HCT116 (cell line): ENCODE measurements at places on chromosomes 13 and 19. TPM values are rescaled to one million over a fixed set of nuclear protein-coding genes. Genes with fewer than 3 reads are reported as not detected.

DNA sequence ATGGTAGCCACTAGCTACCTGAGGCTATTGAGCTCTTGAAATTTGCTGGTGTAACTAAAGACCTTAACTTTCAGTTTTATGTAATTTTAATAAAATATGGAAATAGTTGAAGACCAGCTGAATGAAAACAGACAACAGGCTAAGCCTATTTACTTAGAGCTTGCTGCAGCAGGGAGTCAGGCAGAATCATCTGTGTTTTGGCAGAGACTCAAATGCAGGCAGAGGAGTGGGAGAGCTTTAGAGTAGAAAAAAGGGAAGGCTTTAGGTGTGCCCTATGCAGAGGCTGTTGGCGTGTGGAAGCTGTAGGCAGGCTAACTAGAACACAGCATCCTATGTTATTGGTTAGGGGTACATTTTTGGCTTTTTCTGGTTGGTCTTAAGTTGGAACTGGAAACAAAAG is 304.9 kb upstream of the NBEA start:
- no peaks in the 10 kb centered on the region for H3K4me1 ChIP-seq
- no peak overlapping the region for H3K4me3 ChIP-seq
- H3K27ac ChIP-seq = no peak overlapping the region
- no peak for DNase-seq

DNA sequence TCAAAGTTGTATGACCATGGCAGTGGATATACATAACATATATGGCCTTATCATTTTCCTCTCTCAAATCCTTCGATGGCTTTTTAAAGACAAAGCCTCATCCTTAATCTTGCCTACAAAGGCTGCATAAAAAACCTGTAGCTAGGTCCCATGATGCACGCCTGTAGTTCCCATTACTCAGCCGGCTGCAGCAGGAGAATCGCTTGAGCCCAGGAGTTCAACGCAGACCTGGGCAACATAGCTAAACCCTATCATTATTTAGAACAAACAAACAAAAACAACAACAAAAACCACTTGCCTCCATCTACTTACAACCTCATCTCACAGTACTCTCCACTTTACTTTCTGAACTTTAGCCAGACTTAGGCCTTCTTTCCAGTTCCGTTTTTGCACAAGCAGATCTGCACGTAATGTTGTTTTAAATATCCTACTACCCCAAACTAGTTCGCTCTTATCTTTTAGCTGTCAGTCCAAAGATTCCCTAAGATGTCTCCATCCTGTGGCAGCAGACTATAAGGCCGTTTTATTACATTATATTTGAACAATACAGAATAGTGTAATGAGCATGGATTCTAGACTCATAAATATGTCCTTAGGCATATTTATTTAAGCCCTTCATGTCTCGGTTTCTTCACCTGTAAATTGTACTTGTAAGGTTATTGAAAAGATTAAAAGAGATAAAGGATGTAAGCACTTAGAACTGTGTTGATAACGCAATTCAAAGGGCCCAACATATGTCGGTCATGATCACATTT is 969 bp upstream of the POMP start:
- H3K4me1 ChIP-seq = peaks cover 18% of the 10 kb centered on the region
- H3K27ac ChIP-seq = peak overlapping the region; percentile 75
- peaks cover 18% of the 10 kb centered on the region for H3K36me3 ChIP-seq
- peak overlapping the region; percentile 96 for H3K4me3 ChIP-seq
- H3K27me3 ChIP-seq = no peaks in the 10 kb centered on the region

DNA sequence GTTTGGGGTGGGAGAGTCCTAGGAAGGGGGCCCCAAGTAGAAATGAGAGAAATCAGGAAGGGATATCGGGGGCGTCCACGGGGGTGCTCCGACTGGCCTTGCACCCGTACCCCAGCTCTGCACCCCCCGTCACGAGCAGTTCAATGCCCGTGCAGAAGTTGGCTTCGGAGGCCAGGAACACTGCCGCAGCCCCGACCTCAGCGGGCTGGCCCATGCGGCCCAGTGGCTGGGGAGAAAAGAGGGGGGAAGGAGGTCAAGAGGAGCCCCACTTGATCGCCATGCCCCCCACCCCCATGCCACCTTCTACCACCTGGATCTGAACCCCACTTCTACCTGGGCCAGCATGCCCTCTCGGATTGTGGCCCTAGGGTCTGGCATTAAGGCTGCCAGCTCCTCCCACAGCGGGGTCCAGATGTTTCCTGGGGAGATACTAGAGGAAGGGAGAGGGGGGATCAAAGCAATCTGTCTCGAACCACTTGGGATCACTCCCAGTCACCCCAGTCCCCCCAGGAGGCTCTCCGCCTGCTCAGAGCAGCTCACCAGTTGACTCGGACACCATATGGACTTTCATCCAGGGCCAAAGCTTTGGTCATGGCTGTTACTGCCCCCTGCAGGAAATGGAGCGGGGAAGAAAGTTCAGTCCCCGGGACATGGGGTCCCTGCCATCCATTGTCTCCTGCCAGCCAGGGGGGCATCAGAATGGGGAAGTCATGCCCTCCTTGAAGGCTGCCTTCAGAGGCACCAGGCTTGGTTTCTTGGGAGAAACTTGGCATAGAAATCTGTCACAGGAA is 2.5 kb upstream of the BCAT2 start:
- H3K4me1 ChIP-seq = peaks cover 30% of the 10 kb centered on the region
- no peak overlapping the region for H3K4me3 ChIP-seq

DNA sequence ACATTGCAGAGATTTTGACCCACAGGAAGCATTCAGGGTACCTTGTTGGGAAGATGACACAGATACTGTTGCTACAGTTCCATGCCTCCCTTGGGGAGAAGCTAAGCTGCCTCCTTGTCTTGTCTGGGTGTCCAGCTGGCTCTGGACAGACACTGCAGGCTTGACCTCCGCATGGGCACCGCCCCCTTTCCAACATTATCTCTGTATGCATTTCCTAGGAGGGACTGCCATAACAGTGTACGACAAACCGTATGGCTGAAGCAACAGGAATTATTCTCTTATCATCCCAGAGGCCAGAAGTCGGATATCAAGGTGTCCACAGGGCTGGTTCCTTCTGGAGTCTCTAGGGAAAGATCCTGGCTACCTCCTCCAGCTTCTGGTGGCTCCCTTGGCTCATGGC is 67.0 kb upstream of the USE1 start:
- peaks cover 12% of the 10 kb centered on the region; the same call in 1 of the 2 replicates for H3K36me3 ChIP-seq
- no peak overlapping the region for H3K27ac ChIP-seq
- no peaks in the 10 kb centered on the region for H3K4me1 ChIP-seq
- no peak for DNase-seq

DNA sequence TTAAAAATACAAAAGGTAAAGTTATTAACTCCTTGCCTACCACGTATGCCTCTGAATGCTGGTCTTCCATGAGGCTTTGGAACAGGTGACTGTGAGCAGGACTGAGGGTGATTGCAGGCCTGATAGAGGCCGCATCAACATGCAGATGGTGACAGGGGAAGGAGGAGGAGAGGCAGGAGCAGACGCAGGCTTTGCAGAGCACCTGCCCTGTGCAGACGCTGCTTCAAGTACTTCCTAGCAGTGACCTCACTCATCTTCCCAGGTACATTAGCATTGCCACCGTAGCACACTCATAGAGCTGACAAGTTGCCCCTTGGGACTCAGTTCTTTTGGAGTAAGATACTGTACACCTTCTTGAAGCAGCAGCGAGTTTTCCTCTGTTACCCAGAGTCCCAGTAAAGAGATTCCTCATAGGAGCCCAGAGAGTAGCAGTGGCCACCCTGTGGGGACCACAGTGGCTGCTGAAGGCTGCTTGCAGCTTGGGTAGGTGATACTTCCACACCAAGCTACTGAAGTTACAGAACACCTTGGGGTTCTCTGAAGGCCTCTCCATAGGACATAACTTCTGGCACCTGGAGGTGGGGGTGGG is 56.0 kb downstream of the ZNF536 start:
- H3K4me1 ChIP-seq = no peaks in the 10 kb centered on the region
- H3K27me3 ChIP-seq = 0 out of 2 replicates have a peak, but pooled peaks cover 4% of the 10 kb centered on the region
- H3K27ac ChIP-seq = no peak overlapping the region
- H3K36me3 ChIP-seq = no peaks in the 10 kb centered on the region

GRCh38 chr19:18297308-18297707 is 15.9 kb upstream of the JUND start:
- no peaks in the 10 kb centered on the region for H3K36me3 ChIP-seq
- no peak for DNase-seq
- peaks cover 42% of the 10 kb centered on the region for H3K4me1 ChIP-seq
- H3K4me3 ChIP-seq = no peak overlapping the region
- H3K27me3 ChIP-seq = no peaks in the 10 kb centered on the region

- DNase-seq = no peak
- no peak overlapping the region for H3K4me3 ChIP-seq
- peaks cover 10% of the 10 kb centered on the region; the same call in 1 of the 2 replicates for H3K27me3 ChIP-seq
- H3K36me3 ChIP-seq = no peaks in the 10 kb centered on the region
- no peaks in the 10 kb centered on the region for H3K4me1 ChIP-seq
Observed at GRCh38 chr13:112248406-112248760, 127.8 kb upstream of the SPACA7 start.

- no peak overlapping the region for H3K4me3 ChIP-seq
- H3K36me3 ChIP-seq = no peaks in the 10 kb centered on the region
- no peaks in the 10 kb centered on the region for H3K27me3 ChIP-seq
- H3K27ac ChIP-seq = no peak overlapping the region
- no peak for DNase-seq
Observed at GRCh38 chr19:53989600-53990533, 1.6 kb upstream of the CACNG6 start.

DNA sequence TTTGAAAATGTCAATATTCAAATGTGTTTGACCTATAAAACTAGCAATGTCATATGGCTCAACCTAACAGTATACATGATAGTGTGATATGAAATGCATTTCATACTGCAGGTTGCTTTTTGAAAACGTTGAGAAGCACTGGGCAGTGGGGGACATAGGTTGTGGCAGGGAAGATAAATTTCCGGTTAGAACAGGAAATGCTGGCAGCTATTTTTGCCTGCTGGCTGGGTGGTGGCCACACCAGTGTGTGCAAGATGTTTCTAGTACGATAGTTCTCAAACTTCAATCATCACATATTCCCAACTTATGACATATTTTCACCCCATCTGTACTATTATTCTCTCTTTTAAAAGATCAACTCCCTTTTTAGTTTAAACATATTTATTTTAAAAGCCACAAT is 17.2 kb downstream of the FXYD5 start:
- DNase-seq = no peak
- H3K27ac ChIP-seq = no peak overlapping the region
- peaks cover 4% of the 10 kb centered on the region; the same call in 1 of the 2 replicates for H3K36me3 ChIP-seq
- peaks cover 14% of the 10 kb centered on the region; the same call in 1 of the 2 replicates for H3K4me1 ChIP-seq
- H3K27me3 ChIP-seq = no peaks in the 10 kb centered on the region

- H3K36me3 ChIP-seq = no peaks in the 10 kb centered on the region
- DNase-seq = no peak
- H3K4me1 ChIP-seq = no peaks in the 10 kb centered on the region
- H3K4me3 ChIP-seq = no peak overlapping the region
Observed at GRCh38 chr13:40503011-40503410, 163.4 kb downstream of the FOXO1 start.

GRCh38 chr19:872266-872951 is 12.9 kb downstream of the CFD start:
- H3K4me1 ChIP-seq = peaks cover 19% of the 10 kb centered on the region
- H3K36me3 ChIP-seq = peaks cover 5% of the 10 kb centered on the region; the same call in 1 of the 2 replicates
- peak; percentile 61 for DNase-seq
- no peak overlapping the region for H3K4me3 ChIP-seq

Gene TRAPPC2B
- 3.9 TPM for total RNA-seq

Gene ZNF569
- total RNA-seq = not detected

Gene CLDN10
- not detected for total RNA-seq

Gene RFPL4A
- total RNA-seq = not detected
